CD4-positive, alpha-beta T cell (primary cell): ENCODE measurements at places on chromosomes 7 and 10.
A peak's percentile ranks its signal among the peaks of the same experiment; 100 is the strongest.

DNA sequence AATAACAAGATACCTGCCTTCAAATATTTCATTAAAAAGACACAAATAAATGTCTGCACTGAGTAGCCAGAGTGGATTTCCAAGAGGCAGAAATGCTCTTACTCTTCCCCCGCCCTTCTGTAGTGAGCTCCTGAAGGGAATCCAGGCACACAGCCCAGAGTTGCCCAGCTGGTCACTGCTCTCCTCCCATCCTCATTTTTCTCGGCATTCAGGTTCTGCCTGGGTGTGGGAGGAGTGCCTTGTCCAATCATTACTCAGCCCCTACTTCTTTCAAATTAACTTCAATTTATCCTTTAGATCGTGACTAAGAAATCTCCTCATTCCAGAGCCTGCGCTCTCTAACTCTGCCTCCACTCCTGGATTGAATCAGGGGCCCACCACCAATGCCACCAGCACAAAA is 12.2 kb downstream of the CCDC6 start:
- DNase-seq, result no peak

DNA sequence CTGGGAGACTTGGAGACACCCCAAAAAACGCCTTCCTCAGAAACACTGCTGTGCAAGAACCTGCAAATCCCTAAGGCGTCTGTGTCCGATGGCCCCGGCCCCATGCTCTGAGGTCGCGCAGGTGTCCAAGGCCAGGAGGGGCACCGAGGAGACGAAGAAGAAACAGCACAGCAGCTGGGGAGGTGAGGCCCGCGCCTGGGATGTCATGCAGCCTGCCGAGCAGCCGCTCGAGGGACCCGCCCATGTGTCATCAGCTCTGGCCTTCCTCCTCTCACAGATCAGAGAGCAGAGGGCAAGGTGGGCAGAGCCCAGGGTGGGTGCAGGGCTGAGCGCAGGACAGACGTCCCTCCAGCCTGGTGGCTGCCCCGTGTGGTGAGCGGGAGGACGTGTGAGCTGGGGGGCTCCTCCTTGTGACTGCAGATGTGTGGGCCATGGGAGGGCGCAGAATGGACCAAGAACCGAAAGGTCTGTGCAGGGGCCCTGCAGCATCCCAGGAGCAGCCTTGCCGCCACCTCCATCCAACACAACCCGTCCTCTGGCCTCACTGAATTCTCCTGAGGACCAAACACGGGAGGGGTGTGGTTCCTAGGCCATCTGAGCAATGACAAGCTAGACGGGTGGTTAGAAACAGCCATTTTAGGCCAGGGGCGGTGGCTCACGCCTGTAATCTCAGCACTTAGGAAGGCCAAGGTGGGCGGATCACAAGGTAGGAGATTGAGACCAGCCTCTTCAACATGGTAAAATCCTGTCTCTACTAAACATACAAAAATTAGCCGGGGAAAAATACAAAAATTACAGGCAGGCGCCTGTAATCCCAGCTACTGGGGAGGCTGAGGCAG is 13.1 kb upstream of the GPER1 start:
- DNase-seq, result no peak

DNA sequence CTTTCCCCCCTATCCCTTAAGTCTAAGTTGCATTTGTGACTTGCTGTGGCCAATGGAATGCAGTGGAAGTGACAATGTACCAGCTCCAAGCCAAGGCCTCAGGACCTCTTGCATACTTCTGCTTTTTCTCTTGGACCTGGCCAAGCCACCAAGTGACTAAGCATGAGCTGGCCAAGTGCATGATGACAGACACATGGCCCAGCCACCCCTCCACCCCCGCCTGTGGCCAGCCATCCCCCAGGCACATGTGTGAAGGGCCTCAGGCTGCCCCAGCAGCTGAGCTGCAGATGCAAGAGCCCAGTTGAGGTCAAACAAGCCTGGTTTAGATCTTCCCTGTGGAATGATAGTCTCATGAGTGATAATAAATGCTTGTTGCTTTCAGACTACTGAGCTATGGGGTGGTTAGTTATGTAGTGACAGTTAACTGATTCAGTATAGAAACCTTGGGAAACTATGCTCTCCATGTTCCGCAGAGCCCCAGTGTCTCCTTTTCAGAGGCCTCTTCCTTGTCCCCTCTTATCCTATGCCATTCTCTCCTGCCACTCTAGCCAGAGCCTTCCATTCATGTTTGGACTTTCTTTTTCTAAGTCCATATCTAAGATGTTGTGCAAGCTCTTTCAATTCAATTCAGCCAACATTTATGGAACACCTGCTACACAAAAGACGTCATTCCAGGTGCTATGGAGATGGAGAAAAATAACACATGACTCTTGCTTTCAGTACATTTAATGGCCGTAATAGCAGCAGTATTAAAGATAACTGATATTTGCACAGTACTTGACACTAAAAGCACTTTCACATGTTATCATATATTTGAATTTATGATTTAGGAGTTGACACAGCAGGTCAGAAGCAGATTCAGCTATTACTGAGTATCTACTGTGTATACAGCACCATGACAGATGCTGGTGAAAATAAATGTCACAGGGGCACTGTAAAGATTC is 55.5 kb upstream of the LOXL4 start:
- DNase-seq, result peak; percentile 3

- peak; percentile 44 for DNase-seq
These were observed at the start of gene NT5C3A for GRCh38 chr7:33062023-33062781. NT5C3A (minus strand) TSS chr7:33062776; CDS start chr7:33062705, 71 bp downstream.

DNA sequence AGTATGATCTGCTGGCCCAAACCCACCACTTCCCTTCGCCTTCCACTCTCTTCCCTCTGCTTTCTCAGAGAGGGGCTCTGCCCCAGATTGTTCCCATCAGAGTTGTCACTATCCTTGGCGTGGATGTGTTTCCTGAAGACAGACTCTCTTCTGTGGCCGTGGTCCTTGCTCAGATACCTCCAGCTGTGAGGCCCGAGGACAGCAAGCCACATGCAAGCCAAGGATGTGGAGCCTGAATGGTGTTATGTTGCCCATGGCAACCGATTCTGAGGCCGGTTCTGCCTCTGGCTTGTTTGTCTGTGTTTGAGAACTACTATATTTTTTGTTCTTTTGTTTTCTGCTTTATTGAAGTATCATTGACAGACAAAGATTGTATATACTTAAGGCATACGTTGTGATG is 247.4 kb upstream of the PODXL start:
- no peak for DNase-seq

DNA sequence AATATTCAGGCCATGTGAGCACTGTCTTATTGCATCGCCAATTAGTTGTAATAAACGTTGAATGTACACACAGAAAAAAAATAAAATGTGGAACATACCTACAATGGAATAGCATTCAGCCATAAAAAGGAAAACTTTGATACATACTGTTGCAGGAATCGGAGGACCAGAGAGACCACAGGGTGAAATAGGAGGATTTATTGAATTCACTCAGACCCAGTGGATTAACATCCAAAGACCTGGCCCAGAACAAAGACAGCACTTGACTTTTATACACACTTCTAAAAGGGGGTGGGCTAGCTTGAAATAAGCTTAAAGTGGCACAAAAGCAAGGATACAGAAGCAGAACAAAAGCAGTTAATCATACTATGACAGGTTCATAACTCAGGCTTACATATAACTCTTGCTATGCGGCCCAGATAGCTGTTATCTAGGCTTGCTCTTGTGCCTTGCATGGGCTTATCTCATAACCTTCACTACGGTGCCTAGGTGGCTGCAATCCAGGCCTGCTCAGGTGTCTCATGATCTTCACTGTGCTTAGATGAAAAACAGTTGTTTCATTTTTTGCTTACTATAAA is 292.2 kb upstream of the TAC1 start:
- DNase-seq, result no peak

- no peak for DNase-seq
These were observed 4.1 kb downstream of the ZNF282 start for GRCh38 chr7:149199234-149199995.

DNA sequence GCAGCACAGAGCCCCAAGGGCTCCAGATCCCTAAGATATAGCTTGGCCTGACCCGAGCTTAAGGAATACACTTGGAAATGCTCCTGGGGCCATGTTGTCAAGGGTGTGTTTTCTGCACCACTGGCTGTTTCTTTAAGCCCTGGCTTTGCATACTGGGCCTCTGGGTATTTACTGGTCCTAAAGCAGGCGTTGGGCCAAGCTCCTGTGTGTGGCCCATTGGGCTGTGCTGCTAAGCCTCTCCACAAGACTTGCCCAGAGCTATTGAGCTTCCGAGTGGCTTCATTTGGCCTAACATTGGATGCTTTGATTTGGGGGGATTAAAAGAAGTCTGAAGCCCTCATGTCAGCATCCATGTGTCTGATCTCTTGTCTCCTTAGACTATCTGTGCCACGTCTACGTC is 5.2 kb downstream of the YKT6 start:
- DNase-seq, result no peak

- no peak for DNase-seq
These were observed 370.7 kb upstream of the MGMT start for GRCh38 chr10:129096065-129096984.

DNA sequence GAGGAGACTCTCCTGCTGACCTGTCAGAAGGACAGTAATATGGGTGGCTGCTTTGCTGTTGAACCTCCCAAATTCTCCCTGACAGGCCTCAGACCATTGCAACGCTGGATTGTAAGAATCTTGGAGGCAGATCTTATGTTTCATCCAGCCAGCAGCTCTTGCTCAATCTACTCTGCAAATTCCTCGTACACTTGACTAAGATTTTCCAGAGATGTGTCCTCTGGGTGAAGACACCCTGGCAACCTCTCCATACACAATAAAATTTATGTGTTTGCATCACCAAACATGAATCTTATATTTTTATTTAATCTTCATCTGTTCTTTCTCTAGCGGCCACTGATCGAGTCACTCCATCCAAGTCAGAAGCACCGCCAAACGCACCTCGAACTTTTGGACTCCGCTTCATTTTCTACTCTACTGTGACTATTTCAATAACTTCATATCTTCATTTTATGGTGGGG is 623.1 kb downstream of the ACTR3B start:
- no peak for DNase-seq

DNA sequence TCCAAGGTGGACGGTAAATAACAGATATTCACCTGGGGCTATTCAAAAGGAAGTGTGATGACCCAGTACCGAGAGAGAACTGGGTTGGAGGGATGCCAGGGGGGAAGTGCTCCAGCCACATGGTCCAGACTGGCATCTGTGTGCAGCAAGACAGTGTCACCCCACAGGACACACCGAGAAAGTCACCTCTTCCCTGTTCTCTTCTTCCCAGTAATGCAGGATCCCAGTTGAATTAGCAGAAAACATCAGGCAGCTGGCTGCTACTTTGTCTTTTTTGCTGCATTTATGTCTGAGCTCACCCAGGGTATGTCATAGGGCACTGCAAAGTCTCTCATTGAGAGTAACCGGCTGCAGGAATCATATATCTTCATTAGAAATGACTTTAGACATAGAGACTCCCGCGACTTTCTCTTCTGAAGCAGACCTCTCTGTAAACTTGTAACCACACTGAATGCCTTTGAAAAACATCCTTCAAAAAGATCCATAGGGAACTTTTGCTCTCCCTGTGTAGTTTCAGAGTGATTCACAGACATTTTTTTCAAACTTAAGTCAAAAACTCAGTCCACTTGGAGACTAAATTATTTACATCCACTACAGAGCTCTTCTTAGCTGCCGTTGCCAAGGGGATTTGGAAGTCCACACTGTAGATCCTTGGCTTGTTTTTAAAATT is 609.0 kb upstream of the DPP6 start:
- DNase-seq, result no peak

DNA sequence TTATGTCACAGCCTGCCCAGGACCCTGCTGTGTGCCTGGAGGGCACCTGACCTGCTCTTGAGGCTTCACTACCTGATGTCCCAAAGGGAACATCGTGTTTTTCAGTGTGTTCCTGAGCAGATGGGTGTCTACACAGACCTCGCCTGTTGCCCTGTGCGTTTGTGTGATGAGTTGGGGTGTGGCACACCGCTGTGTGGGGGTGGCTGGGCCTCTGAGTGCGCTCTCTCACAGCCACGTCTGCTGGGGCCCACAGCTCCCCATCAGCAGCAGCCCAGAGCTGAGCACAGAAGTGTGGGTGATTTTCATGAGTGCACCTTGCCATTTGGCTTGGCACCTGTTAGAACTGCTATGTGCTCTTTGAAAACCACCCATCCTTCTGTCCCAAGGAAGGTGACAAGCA is 121.5 kb downstream of the NKX6-2 start:
- no peak for DNase-seq

- no peak for DNase-seq
These were observed 130.5 kb upstream of the PRSS1 start for GRCh38 chr7:142618655-142619351.

- DNase-seq, result no peak
These were observed at the start of gene SORCS3 for GRCh38 chr10:104641187-104641936. SORCS3 (plus strand) TSS chr10:104641290.

DNA sequence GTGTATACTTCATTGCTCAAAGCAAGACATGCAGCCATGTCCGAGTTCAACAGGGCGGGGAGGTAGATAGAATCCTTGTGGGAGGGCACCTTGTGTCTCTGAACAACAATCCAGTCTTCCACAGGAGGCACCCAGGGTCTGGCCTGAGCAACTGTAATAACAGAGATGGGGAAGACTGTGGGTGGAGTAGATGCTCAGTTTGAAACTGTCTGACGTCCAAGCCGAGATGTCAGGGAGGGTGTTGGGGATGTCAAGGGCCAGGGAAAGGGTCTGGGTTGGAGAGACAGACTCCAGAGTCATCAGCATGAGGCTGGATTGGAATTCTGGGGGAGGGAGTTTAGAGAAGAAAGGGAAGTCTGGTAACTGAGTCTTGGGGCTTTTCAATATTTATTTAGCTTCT is 88.0 kb downstream of the FANK1 start:
- DNase-seq, result no peak

- no peak for DNase-seq
These were observed 109.0 kb downstream of the SLIT1 start for GRCh38 chr10:97076781-97077180.

DNA sequence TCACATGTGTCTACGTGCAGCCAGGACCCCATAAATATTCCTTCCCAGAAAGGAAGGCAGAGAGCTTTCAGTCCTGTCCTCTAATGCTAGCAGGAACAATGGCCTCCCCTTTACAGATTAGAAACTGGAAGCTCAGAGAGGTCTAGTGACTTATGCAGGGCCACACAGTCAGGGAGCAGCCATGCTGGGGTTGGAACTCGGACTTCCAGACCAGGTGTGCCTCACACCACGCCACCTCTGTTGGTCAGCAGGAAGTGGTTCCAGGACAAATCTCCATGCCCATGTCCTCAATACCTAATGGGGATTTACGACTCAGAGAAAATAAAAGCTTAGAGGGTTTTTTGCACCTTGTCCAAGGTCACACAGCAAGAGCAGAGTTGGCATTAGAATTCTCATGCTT is 378.9 kb downstream of the RPS24 start:
- no peak for DNase-seq

DNA sequence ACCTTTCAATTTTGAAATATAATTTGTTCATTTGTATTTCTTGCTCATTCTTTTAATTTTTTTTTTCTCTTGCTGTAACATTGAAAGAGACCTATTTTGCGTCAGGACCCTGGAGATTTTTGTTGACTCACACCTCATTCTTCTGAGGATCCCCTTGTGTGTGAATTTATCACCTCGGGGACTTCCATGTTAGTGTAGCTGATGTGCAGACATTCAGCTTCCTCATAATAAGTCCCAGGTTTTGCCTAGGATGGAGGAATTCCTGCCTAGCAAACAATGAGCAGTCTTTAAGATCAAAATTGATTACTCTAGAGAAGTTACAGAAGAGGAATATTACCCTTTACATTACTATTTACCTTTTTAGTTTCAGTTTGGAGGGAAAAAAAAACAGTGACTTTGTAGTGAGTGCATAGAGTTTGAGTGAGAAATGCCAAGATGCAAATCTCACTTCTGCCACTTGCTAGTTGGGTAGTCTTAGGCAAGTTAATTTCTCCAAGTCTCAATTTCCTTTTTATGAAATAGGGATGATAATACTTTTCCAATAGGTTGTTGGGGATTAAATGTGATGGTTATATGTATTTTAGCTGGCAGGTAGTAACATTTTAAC is 14.3 kb downstream of the TES start:
- DNase-seq, result no peak
